ENCODE measurements at places on chromosomes 12 and 14. TPM values are rescaled to one million over a fixed set of nuclear protein-coding genes. Genes with fewer than 3 reads are reported as not detected.
A peak's percentile ranks its signal among the peaks of the same experiment; 100 is the strongest.

GRCh38 chr12:18837025-18837424 lies 99.1 kb downstream of the CAPZA3 start:
- DNase-seq: no peak

- DNase-seq: no peak
These were observed 17.5 kb upstream of the TUBA1A start for GRCh38 chr12:49206389-49206788.

Gene JPH4
- total RNA-seq: not detected

- DNase-seq: no peak
These were observed 9.6 kb downstream of the ZDHHC22 start for GRCh38 chr14:77131871-77132486.

- no peak for DNase-seq
These were observed 321.5 kb downstream of the PCNX1 start for GRCh38 chr14:71228711-71229110.

DNA sequence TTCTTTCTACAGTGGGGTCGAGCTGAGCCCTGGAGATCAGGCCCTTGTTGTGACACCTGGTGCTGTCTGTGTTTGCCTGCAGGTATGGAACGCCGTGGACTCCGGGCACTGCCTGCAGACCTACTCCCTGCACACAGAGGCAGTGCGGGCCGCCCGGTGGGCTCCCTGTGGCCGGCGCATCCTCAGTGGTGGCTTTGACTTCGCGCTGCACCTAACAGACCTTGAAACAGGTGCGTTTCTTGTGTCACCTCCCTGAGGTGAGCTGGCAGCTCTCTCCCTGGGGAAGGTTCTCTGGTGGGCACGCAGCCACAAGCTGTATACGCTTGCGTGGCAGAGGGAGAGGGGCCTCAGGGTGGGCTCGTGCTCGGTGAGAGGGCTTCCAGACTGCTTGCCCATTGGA lies 119.3 kb downstream of the BEGAIN start:
- no peak for DNase-seq

Gene GLS2
- total RNA-seq: 3.1 TPM

DNA sequence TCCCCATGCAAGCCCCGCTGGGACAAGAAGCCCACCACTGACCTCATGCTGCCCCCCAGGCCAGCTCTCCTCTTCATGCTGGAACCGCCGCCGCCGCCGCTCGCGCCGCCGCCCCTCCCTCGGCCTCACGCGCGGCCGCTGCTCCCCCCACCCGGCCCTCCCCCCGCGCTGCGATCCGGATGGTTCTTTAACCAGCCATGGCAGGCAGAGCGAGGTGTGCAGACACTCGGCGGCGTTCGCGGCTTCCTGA lies at the start of gene DCAF5:
Gene DCAF5 (minus strand): TSS at position 218 of the 250 bp plus-strand sequence. CDS start 141 bp downstream, at position 77.
- peak; percentile 81 for DNase-seq

- no peak for DNase-seq
These were observed 78.0 kb downstream of the METTL25 start for GRCh38 chr12:82436354-82436753.

GRCh38 chr14:89245802-89246201 lies 171.2 kb downstream of the FOXN3 start:
- DNase-seq: no peak

Gene ASIC1
- 5.7 TPM for total RNA-seq

Gene IL31
- not detected for total RNA-seq

GRCh38 chr12:78864403-78864869 lies at the start of gene SYT1:
Gene SYT1, plus strand, starts transcription at chr12:78864774.
- peak; percentile 9 for DNase-seq

Gene PPHLN1
- 62.1 TPM for total RNA-seq

Gene BICDL1
- total RNA-seq: 11.7 TPM

GRCh38 chr14:69635981-69636639 lies 24.7 kb downstream of the SUSD6 start:
- no peak for DNase-seq

DNA sequence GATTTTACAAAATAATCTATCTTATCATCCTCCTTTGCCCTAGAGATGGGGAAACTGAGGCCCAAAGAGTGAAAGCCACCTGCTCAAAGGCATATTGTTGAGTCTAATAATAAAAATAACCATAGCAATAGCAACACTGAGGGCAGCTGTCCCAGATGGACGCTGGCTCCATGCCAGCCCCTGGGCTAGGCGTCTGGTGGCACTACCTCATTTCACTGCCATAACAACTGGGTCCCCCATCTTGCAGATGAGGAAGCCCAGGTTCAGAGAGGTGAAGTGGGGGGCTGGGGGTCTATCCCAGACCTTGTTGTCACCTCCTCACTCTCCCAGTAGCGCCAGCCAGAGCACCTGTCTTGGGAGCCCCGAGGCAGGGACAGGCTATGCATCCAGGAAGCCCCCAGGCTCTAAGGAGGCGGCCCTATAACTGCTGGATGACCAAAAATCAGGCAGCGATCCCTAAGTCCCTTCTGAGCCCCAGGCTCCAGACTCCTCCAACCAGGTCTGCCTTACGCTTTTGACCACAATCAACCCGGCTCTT lies 12.8 kb downstream of the BDKRB2 start:
- no peak for DNase-seq

Gene SELPLG
- not detected for total RNA-seq

All from progenitor cell of endocrine pancreas (in vitro differentiated cells).